ENCODE measurements at places on chromosomes 12 and 14.

DNA sequence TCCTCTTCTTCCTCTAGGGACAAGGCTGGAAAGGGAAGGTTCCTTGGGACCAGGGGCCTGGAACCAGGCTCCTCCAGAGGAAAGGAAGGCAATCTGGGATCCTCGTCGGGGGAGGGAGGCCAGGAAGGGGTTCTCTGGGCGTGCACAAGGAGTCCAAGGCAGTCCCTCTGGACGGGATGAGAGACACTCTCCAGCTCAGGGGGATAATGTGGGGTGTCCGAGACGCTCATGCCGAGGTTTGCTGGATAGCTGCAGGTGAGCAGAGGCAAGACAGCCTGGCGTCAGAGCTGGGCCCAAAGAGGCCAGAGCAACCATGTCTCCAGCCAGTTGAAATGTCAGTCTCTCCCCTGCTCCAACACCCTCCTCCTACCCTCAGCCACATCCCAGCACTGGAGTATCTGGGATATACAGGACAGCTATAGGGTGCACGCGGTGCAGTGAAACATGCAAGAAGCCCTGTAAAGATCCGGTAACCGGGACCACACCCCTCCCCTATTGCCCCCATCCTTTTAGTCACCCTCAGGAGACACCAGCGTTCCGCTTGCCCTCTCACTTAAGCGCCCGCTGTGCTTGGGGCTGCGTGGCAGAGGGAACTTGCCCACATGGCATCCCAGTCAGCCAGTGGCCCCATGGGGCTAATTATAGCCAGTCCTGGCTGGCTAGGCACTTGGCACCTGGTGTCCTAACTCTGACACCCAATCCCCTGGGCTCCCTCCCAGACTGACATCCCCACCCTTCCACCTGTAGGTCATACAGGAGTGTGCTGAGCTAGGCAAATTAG is at the start of gene KLHL33:
Gene KLHL33, minus strand, starts transcription at position 585 of the 781 bp plus-strand sequence. Its CDS starts 355 bp downstream, at position 230.
- no peak for DNase-seq

DNA sequence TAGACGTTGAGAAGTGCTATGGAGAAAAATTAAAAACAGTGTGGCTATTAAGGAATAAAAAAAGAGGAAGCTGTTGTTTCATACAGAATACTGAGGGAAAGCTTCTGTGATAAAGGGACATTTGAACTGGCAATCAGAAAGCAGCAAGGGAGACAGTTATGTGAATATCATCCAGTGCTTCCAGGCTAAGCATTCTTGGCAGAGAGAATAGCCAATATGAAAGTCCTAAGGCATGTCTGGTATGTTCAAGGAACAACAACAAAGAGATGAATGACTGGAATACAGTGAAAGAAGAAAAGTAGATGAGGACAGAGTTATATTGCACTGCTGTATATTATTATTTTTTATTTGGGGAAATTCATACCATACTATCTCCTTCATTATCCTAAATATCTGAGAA is 23.9 kb downstream of the SCAF11 start:
- DNase-seq, result peak; percentile 88

DNA sequence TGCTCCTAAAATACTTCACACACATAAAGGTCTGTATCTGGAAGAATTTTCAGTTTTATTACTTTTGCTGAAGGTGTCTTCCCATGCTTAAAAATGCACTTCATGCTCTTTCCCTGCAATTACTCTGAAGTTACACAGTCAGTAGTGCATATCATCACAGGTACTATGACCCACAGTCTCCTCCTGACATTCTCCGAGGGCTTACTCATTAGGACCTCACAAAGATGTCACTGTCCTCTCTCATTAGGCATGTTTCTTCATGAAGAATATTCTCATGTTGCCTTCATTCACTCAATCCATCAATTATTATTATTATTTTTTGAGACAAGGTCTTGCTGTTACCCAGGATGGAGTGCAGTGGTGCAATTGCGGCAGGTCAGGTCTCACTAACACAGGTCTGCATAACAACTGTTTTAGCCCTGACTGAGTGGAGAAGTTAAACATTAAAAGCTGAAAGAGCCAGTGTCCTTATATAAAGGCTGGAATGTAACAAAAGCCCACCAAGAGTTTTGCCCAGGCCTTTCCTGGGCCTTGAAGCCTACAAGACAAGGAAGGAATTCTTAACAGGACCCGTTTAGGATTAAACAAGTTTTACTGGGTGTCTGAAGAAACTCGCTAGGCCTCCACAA is 119.5 kb upstream of the WSCD2 start:
- no peak for DNase-seq

- no peak for DNase-seq
Observed at GRCh38 chr14:31127690-31128089, 79.9 kb downstream of the HECTD1 start.

GRCh38 chr12:1277905-1278304 is 286.9 kb downstream of the ERC1 start:
- DNase-seq, result no peak

GRCh38 chr14:75372260-75372659 is 55.6 kb upstream of the JDP2 start:
- DNase-seq, result no peak

DNA sequence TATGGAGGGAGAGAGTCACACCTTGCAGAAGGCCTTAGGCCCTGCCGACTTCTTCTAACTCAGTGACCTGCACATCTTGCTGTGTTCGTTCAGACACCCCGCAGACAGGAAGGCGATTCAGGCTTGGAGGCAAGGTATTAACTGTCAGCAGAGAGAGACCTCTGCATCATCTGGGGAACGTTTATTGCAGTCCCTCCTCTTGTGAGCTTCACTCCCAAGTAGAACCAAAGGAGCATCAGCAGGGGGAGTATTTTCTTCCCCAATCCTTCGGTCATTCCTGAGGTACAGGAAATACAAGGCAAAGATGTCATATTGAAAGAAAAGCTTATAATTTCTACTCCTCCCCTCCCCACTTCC is 217.9 kb downstream of the CRADD start:
- DNase-seq, result peak; percentile 80

GRCh38 chr14:54857830-54858269 is 44.8 kb downstream of the GCH1 start:
- DNase-seq, result no peak

- DNase-seq, result no peak
Observed at GRCh38 chr14:103679351-103679750, 35.9 kb downstream of the XRCC3 start.

DNA sequence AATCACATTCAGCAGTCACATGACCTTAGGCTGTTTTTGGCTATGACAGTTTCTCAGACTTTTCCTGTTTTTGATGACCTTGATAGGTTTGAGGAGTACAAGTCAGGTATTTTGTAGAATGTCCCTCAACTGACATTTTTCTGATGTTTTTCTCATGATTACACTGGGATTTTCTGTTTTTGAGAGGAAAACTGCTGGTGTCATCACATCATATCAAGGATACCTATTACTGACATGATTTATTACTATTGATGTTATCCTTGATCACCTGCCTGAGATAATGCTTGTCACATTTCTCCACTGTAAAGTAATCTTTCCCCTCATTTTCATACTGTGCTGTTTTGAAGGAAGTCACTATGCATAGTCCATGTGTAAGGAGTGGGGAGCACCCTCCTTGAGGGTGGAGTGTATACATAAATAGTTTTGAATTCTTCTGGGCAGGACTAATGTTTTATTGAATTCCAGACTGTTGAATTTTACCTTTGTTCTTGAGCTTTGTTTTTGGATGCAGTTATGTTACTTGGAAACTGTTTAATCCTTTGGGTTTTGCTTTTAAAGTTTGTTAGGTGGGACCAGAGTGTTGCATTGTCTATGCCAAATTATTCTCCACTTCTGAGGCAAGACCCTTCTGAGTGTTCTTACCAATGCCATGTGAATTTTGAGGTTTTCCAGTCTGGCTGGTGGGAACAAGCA is 444.5 kb upstream of the FAR2 start:
- DNase-seq, result peak; percentile 63

DNA sequence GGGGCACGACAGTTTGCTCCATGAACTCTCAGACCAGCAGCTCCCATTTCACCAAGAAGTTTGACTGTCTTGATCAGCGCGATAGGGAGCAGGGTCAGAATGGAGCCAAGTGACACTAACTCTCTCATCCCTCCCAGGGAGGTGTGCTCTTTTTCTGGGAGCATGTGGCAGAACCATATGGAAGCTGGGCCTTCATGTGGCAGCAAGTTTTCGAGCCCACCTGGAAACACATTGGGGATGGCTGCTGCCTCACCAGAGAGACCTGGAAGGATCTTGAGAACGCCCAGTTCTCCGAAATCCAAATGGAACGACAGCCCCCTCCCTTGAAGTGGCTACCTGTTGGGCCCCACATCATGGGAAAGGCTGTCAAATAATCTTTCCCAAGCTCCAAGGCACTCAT is 24.0 kb downstream of the ITGA7 start:
- no peak for DNase-seq

Data from fibroblast of upper back skin (primary cell).